ENCODE measurements at places on chromosomes 1 and 21.

GRCh38 chr1:164910671-164911070, 351.7 kb downstream of the PBX1 start:
- no peak for DNase-seq

DNA sequence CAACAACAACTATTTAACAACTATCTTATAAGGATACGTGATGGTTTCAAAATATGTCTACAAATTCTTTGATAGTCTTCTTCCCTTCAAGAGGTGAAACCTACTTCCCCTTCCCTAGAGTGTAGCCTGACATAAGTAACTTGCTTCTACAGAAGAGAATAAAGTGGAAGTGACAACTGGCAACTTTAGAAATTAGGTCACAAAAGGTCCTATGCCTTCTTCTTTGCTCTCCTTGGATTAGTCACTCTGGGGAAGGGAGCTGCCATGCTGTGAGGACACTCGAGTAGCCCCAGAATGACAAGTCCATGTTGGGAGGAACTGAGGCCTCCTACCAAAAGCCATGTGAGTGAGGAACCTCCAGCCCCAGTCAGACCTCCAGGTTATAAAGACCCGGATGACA, 19.2 kb downstream of the EFCAB14 start:
- DNase-seq, result no peak

- no peak for DNase-seq
These were observed 44.0 kb downstream of the YARS1 start for GRCh38 chr1:32773018-32773763.

GRCh38 chr21:14684071-14684470, 138.0 kb upstream of the SAMSN1 start:
- no peak for DNase-seq

DNA sequence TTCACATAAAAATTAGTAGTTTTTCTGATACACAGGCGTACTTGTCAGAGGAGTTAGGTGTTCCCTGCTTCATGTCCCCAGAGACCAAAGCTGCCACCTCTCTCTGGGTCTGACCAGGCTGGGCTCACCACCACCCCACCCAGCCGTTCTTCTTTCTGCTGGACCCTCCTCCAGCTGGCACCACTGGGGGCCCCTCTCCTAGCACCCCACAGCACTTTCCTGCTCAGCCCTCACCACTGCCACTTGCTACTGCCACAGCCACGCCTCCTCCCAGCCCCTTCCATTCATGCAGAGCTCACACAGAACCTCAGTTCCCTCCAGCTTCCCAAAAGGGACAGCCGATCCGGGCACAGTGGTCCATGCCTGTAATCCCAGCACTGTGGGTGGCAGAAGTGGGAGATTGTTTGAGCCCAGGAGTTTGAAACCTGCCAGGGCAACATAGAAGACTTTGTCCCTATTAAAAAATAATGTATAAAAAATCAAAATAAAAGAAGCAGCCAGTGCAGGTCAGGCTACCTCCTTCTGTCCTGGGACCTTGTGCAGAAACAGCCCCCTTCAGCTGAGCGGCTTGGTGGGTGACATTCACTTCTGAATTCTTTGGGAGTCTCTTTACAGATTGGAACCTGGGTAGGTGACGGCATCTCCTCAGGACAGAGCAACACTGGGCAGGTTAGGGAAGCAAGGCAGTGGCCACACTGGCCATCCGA, 208.3 kb downstream of the TOMM20 start:
- DNase-seq, result no peak

DNA sequence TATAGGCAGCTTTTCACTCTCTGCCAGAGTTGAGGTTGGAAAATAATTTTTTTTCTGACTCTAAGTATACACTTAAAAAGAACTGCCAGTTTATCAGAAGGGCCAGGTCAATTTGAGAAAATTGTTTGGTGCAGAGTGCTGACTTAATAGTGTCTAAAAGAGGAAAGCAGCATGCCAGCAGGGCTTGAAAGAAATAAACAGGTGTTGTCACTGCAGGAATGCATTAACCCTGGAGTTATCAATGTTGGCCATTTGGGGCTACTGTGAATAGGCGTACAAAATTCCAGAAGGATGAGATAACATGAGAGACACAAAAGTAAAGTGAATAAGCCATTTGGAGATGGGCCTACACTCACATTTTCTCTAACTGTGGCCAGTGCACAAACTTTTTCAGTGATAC, 220.6 kb upstream of the PLD5 start:
- DNase-seq, result no peak

DNA sequence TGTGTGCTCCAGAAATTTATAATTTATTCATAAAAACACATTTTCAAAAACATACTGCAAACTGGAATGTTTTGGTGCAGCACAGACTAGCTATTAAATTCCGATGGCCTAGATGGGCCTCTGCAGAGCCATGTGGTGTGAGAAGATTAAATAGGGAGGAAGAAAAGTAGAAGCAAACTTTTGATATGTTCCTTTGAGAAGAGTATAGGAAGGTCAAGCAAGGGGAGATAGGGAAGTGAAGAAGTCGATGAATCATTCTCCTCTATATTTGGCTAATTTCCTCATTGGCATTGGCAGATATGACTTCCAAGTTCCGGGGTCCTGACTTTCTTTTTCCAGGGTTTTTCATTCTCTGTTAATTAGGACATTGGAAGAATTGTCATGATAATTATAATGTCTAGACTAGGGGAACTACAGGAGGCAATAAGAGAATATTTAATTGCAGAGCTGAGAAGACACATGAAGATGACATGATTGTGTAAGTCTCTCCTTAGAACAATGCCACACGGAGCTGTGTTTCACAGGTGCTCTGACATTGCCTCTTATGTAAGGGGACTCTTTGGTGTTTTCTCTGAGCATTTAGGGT, 19.3 kb upstream of the ZNF326 start:
- no peak for DNase-seq

DNA sequence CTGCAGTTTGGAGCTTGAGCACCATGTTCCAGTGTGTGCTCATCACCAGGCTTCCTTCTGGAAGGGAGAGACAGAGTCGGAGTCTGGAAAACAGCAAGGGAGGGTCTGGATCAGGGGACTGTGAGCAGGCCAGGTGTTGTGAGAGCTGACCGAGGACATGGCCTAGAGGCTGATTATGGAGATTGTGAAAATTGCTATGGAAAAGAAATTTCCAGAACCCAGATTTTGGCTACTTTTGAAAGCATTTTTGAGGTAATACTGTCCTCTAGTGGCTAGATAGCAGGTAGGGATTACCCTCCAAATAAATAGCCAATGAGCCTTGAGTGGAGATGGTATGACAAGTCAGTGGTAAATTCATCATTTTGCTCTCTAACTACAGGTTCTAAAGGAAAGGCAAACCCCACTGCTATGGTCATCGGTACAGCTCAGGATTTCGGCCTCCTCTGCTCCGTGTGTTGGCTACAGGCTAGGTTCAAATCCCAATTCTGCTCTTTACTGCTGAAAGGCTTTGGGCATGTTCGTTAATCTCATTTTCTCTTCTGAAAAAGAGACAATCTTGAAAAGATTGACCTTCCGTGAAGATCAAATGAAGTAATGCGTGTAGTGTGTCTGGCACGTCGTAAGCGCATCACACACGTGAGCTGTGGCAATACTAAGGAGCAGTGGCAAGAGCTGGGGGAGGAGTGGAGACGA, 1.0 kb upstream of the HAO2 start:
- DNase-seq, result peak; percentile 2

DNA sequence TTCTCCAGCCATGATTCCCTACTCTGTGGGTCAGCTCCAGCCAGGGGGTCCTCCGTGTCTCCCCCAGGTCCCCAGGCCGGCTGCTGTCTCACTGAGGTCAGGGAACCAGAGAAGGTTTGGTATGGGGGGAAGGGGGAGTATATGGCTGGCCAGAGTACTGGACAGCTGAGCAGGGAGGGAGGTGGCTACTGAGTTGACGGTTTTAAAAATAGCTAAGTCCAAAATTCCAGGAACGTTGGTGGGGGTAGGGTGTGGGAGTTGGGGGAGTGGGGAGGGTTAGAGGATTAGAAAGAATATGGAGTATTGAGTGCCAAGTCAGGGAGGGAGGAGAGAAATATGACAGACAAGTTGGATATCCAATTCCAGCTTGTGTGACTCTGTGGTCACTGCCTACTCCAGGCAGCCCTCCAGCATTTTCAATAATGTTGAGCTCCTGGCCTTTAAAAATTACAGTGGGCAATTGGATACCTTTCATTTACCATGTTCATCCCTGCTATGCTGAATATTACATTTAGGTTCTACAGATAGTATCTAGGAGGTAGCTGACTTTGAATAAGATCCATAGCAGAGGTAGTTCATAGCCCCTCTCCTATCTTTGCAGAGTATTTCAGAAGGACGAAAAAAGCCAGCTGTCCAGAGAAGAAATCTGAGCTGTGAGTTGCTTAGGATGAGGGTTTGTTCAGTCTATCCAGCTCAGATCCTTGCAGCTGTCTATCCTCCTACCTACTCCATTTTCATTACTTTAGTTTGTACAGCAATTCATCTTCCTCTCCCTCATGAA, at the start of gene HJV:
Gene HJV, minus strand, starts transcription at position 114 of the 781 bp plus-strand sequence. CDS start 1,504 bp downstream, outside the sequence.
- no peak for DNase-seq

DNA sequence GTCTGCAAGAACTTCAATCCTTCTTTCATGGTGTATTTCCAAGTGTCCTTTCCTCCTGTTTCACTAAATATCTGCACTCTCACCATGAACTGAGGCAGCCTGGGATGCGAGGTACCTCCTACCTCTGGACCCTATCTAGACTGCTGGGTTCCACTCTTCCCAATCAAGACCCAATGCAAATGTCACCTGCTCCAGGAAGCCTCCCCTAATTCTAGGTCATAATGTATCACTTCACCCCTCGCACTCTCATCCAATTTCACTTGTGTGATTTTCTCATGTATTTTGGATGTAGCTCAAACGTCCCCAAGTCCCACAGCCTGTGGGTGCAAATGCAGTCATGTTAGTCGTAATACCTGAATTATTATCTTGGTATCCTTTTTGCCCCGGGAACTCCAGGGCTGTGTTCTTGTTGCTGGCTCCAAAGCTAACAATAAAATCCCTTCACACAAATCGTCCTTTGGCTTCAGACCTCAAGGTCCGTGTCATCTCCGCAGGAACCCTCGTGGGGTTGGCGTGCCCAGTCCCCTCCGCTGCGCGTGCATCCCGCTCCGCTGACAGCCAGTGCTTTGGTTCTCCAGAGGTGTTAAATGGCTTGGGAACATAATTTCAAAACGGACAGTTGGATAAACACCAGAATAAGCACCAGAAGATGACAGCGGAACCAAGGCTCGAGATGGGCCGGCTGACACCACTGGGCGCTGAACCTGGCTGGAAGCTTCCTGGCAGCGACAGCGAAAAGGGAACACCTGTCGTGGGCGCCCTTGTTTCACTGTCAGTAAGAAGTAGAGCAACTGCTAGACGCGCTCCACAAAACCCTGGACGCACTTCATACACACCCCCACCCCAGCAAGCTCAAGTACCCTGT, 1.0 kb upstream of the BACH1 start:
- DNase-seq, result no peak

- DNase-seq, result no peak
These were observed 29.8 kb upstream of the COL16A1 start for GRCh38 chr1:31733389-31734219.

DNA sequence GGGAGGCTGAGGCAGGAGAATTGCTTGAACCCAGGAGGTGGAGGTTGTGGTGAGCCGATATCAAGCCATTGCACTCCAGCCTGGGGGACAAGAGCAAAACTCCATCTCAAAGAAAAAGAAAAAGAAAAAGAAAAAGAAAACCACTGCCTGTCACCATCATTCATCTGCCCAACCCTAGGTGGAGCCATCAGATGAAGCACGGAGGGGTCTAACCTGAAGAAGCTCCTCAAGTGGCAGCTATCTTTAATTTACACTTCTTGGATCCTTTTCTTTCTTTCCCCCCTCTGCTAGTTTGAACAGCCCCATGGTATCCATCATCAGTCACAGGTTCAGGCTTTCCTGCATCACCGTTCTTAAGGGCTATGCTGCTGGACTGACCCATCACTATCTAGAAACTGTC, 57.0 kb downstream of the PLEKHA6 start:
- no peak for DNase-seq

DNA sequence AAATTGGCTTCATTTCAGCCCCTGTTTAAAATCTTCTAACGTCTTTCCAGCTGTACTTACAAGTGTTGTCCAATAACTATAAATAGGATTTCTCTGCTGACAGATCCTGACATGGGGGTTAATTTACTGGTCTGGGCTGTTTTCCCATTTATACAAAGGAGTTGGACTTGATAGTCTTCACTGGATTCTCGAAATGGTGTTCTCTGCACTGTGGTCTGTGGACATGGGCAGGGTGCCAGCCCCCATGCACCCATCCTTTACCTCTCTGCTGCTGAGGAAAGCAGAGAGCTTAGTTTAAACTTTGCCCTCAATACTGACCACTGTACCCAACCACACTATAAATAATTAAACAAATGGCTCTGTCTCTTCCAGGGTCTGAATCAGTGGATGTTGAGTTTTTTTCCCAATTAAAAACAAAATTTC, 5.2 kb downstream of the DIO1 start:
- DNase-seq, result no peak

- no peak for DNase-seq
These were observed 8.4 kb upstream of the TNNI1 start for GRCh38 chr1:201429736-201430501.

DNA sequence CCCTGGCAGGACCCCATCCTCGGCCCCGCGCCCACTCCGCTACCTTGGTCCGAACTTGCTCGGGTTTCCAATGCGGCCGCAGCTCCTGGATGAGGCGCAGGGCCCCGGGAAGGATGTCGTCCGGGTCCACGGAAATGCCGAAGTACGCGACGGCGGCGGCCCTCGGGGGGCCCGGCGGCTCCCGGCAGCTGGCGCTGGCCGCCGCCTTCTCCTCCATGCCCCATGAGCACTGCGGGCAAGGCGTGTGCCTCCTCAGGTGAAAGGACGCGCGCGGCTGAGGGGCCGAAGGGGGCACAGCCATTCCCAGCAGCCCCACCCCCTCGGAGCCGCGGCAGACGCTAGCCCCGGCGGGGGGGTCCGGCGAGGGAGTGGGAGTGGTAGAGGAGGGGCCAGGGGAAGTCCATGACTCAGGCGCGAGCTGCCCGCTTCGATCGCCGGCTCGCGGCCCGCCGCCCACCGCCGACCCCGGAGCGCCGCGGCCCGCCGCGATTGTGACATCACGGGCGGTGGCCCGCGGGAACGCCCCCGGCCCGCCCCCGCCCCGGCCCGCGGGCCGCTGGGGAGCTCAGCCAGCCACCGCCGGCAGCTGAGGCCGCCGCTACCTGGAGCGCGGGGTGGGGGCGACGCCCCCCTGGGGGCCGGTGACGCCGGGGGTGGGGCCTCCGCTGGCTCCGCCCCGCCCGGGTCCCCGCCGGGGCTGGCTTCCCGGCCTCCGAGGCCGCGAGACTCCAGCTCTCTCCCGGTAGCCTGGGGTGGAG, at the start of gene ETNK2:
Gene ETNK2, minus strand, starts transcription at position 493 of the 758 bp plus-strand sequence. Its CDS starts 192 bp downstream, at position 301.
- DNase-seq, result no peak

GRCh38 chr1:160171354-160171753, 19.0 kb upstream of the CASQ1 start:
- DNase-seq, result no peak

DNA sequence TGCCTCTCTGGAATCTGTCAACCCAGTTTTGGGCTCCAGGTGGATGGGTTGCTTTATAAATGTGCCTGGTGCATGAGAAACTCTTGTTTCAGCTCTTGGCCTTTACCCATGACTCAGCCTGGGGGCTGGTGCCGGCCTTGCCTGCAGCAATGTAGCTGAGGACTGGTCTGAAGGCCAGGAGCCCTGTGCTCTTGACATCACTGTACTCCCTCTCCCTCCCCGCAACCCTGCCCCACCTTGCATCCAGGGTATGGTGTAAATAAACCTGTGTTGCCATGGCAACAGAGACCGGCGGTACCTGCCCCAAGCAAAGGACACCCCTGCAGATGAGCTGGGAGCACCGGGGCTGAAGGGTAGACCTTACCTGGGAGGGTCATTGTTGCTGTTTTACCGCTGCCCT, 13.3 kb downstream of the FAM151A start:
- no peak for DNase-seq

All from BJ (cell line).